ENCODE measurements at places on chromosomes 1 and 21. TPM values are rescaled to one million over a fixed set of nuclear protein-coding genes. Genes with fewer than 3 reads are reported as not detected.

The BMP8A gene
- total RNA-seq, result 0.34 TPM

The DYRK1A gene
- 44.6 TPM for total RNA-seq

The PLCH2 gene
- total RNA-seq, result 2.2 TPM

The OLIG2 gene
- 2.5 TPM for total RNA-seq

The FCGR3B gene
- total RNA-seq, result not detected

The FCRL3 gene
- total RNA-seq, result not detected

The TRIM45 gene
- total RNA-seq, result 3.1 TPM

The MARCKSL1 gene
- total RNA-seq, result 213 TPM

DNA sequence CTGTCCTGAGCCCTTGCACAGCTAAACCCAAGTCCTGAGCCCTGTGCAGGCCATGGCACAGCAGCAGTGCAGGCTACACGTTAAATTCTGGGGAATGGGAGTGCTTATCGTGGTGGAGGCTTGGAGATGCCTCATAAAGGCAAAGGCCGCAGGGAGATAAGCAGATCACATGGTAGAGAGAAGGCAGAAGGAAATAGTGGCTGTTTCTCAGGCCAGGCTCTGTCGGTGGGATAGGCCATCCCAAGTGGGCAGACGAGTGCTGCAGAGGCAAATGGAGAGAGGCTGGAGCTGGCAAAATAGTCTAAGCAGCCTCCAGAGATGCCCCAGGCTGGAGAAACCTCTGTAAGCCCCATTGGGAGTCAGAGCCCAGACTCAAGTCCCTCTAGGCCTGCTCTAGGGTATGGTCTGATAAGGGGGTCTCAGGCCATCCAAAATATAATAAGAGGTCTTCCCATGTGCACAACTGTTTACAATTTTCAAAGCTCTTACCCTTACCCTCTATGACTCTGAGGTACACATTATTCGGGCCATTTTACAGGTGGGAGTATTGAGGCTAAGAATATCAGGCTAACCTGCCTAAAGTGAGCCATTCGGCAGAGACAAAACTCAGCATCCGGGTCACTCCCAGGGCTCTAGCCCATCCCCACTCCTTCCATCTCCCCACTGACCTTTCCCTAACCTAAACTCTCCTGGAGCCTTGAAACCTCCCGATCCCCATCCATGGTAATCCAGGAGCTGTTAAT, 79.6 kb downstream of the NKAIN1 start:
- H3K27ac ChIP-seq, result no peak overlapping the region
- no peaks in the 10 kb centered on the region for H3K27me3 ChIP-seq
- no peak for DNase-seq

GRCh38 chr1:8517661-8518489, 200.0 kb downstream of the SLC45A1 start:
- H3K4me1 ChIP-seq, result peaks cover 8% of the 10 kb centered on the region
- H3K27me3 ChIP-seq, result no peaks in the 10 kb centered on the region
- H3K27ac ChIP-seq, result no peak overlapping the region
- H3K4me3 ChIP-seq, result no peak overlapping the region

GRCh38 chr1:228348708-228349467, 57.7 kb downstream of the TRIM11 start:
- no peaks in the 10 kb centered on the region for H3K27me3 ChIP-seq
- H3K4me3 ChIP-seq, result no peak overlapping the region
- H3K27ac ChIP-seq, result no peak overlapping the region
- no peaks in the 10 kb centered on the region for H3K4me1 ChIP-seq
- H3K36me3 ChIP-seq, result no peaks in the 10 kb centered on the region

- no peak overlapping the region for H3K27ac ChIP-seq
- H3K4me1 ChIP-seq, result no peaks in the 10 kb centered on the region
- no peaks in the 10 kb centered on the region for H3K36me3 ChIP-seq
- H3K4me3 ChIP-seq, result no peak overlapping the region
- DNase-seq, result no peak
Measured at GRCh38 chr1:200732438-200732837, 6.3 kb upstream of the CAMSAP2 start.

DNA sequence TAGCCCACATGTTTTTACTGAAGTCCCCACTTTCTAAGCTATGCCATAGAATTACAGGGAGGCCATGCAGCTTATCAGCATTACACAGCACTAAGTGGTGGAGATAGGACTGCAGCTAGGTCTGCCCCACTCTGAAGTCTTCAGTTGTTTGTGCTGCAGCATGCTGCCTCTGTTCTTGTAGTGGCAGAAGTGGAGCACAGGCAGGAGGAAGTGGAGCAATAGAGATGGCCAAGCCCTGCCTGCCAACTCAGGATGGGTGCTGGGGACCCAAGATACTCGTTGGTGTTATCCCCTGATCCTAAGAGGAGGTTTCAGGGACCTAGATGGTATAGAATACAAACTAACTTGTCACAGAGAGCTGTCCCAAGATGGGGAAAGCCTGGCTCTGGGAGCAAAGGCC, 12.9 kb downstream of the MRPL37 start:
- peaks cover 81% of the 10 kb centered on the region for H3K36me3 ChIP-seq
- H3K4me1 ChIP-seq, result peaks cover under 1% of the 10 kb centered on the region
- H3K27me3 ChIP-seq, result no peaks in the 10 kb centered on the region
- H3K4me3 ChIP-seq, result no peak overlapping the region

DNA sequence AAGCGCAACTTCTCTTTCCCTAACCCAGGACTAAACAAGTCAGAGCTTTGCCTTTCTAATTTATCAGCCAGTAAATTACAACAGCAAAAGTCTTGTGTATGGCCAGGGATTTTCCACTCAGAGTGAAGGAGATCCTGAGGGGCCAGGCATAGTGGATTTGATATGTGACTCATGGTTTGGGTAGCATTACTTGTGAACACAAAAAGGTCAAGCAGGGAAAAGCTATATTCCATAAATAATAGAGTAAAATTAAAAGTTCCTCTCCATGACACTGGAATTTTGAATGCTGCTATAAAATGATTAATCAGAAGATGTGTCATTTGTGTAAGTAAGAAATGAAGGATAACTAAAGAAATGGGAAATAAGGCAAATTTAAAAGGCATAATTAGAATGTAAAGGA, 284.8 kb downstream of the HLX start:
- no peaks in the 10 kb centered on the region for H3K36me3 ChIP-seq
- DNase-seq, result peak; percentile 55
- no peaks in the 10 kb centered on the region for H3K27me3 ChIP-seq
- peaks cover under 1% of the 10 kb centered on the region for H3K4me1 ChIP-seq

GRCh38 chr21:41161428-41161827, 6.5 kb upstream of the BACE2 start:
- no peaks in the 10 kb centered on the region for H3K36me3 ChIP-seq
- no peak overlapping the region for H3K27ac ChIP-seq
- no peak for DNase-seq
- H3K4me3 ChIP-seq, result no peak overlapping the region
- H3K27me3 ChIP-seq, result no peaks in the 10 kb centered on the region

DNA sequence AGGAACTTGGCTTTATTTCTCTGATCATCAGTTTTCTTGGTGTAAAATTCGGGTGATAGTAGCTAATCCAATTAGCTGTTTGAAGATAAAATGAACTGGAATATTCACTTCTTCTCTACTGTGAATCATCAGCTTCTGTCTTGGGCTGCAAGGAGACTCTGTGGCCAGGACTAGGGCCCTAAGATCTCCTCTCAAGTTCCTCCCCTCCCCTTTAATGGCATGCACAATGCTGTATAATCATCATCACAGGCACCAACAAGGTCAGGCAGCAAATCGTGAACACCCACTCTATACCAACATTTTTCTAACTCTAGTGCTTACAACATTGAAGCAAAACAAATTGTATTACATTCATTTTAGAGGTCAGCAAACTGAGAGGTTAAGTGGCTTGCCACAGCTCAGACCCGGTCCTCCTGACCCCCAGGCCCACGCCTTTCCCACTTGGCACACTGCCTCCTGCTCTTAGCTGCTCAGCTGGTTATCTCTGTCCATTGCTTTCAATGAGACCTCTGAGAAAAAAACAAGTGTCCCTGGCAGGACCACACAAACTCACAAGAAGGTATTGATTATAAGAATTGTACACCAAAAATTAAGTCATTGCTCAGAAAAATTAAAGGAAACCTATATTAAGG, 31.8 kb downstream of the LRRC52 start:
- H3K4me1 ChIP-seq, result no peaks in the 10 kb centered on the region
- no peaks in the 10 kb centered on the region for H3K36me3 ChIP-seq
- peaks cover 3% of the 10 kb centered on the region for H3K27me3 ChIP-seq
- no peak overlapping the region for H3K4me3 ChIP-seq
- no peak for DNase-seq
- H3K27ac ChIP-seq, result no peak overlapping the region

DNA sequence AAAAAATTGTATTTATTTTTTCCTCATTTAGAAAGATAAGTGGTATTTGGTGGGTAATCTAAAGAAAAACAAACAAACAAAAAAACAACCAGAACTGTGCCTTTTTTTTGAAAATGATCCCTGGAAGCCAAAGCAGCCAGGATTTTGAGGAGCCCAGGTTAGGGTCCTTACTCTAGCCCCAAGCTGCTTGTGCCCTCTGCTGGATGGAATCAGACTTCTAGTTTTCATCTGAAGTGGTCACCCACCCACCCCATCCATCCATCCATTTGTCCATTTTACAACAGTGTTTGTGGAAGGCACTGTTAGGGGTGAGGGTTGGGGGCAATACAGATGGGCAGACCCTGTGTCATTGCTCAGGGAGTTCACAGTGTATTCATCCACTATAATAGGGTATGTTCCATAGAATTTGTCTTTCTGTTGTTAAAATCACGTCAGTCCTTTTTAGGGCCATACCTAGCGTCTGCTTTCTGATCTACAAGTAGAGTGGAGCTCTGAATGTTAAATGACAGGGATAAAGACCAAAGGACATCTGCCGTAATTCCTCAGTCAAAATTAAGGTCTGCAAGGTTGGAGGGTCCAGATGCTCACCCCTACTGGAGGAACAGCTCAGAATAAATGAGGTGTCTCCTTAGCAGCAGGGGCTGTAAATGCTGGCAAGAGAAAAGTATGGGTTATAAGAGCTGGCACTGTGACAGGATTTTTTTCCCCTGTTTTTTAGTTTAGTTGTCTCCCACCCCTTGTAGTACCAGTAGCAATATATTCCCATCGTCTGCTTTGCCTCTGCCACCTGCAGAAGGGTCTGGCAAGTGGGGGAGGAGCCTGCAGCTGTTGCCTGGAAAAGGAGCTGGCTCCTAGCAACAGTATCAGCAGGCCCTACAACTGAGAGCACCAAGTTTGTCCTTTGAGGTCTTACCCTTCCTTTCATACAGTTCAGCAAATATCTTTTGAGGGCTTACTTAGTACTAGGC, 3.2 kb downstream of the LRRC42 start:
- peak; percentile 22 for DNase-seq
- H3K27me3 ChIP-seq, result no peaks in the 10 kb centered on the region
- H3K4me1 ChIP-seq, result peaks cover 13% of the 10 kb centered on the region
- H3K36me3 ChIP-seq, result peaks cover 12% of the 10 kb centered on the region
- no peak overlapping the region for H3K27ac ChIP-seq

DNA sequence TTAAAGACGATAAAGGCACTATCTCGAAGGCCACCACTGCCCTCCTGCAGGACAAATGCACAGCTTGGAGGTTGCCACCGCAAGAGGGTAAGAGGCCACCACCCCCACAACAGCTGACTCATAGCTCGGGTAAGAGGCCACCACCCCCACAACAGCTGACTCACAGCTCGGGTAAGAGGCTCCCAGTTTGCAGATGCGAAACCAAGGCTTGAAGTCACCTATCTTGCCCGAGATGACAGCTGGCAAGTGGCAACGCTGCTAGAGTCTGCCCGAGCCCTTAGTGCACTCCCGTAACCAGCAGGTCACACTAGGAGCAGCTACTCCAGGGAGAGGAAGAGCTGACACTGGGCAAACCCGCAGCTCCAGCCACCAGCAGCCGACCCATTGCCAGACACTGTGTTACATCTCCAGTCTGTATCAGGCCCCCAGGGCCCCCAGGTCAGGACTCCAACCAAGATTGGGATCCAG, 17.1 kb upstream of the SPSB1 start:
- H3K4me1 ChIP-seq, result peaks cover 36% of the 10 kb centered on the region
- DNase-seq, result peak; percentile 91
- H3K27me3 ChIP-seq, result no peaks in the 10 kb centered on the region
- H3K36me3 ChIP-seq, result no peaks in the 10 kb centered on the region

DNA sequence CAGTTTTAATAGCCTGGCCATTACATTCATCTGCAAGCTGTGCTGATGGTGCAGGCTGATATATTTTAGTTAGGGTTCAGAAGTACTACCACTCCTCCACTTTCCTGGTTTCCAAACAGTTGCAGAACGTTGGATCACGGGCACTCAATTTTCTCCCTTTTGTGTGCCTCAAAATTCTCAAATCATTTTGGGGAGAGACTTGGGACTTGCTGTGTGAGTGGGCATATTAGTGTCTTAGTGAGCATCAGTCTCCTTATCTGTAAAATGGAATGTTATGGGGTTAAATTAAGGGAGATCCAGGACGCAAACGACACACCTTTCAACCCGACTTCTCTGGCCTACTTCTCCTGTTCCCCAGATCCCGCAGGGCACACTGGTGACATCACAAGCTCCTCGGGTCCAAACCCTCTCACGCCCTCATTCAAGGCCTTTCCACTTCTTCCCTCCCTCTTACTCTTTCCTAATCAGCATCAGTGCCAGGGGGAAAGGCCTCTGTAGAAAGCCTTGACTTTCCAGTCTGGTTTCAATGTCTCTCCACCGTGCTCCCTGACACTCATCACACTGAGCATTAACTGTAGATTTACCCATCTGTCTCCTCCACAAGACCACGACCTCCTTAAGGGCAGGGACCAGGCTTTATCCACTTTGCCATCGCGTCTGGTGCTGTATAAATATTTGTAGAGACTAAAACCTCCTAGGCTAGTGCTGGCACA, 1.2 kb downstream of the PIGP start:
- no peaks in the 10 kb centered on the region for H3K36me3 ChIP-seq
- H3K4me1 ChIP-seq, result peaks cover 14% of the 10 kb centered on the region
- peak overlapping the region; percentile 79 for H3K4me3 ChIP-seq
- H3K27me3 ChIP-seq, result no peaks in the 10 kb centered on the region
- DNase-seq, result peak; percentile 70

DNA sequence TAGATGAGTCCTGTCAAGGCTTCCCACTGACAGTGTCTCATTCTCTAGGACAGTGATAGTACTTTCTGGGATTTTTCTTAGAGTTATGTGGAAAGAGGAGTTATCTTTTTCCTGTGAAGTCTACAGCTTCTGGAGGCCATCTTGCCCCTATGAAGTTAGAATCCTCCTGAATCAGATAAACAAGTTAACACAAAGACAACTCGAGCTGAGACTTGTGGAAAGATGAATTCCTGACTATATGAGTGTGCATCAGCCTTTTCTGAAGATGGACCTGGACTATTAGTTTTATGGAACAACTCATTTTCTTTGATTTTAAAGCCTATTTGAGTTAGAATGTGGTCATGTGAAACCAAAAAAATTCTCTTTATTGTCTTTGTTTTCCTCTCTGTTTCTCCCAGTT, 290.9 kb downstream of the LRRIQ3 start:
- H3K4me3 ChIP-seq, result no peak overlapping the region
- no peak for DNase-seq
- H3K27me3 ChIP-seq, result no peaks in the 10 kb centered on the region

GRCh38 chr1:183155939-183156338, 30.1 kb upstream of the LAMC2 start:
- H3K4me3 ChIP-seq, result no peak overlapping the region
- no peaks in the 10 kb centered on the region for H3K4me1 ChIP-seq
- no peaks in the 10 kb centered on the region for H3K27me3 ChIP-seq
- DNase-seq, result no peak
- no peaks in the 10 kb centered on the region for H3K36me3 ChIP-seq
